Colonic mucosa (tissue), 4 donors: ENCODE measurements at places on chromosomes 6 and 20.

- DNase-seq: no peak
Observed at GRCh38 chr20:63455568-63455859, 16.9 kb downstream of the KCNQ2 start.

- no peak for DNase-seq
Observed at GRCh38 chr6:158322724-158323560, 10.7 kb downstream of the TULP4 start.

DNA sequence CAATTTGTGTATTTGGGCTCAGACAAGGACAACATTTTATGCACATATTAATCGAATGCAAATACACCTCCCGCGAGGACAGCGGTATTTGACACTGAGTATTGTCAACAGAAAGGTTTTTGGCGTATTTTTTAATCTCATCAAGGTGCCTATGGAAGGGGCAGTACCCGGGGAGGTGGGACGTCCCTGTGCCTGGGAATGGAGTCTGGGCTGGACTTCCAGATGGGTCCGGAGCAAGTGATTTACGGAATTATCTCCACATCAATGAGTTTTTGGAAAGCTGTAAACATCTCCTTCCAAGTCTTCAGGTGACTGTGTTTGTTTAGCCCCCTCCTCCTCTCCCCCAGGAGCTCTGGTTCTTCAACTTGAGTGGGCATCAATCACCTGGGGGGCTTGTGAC, 39.8 kb downstream of the PRR18 start:
- DNase-seq: no peak

DNA sequence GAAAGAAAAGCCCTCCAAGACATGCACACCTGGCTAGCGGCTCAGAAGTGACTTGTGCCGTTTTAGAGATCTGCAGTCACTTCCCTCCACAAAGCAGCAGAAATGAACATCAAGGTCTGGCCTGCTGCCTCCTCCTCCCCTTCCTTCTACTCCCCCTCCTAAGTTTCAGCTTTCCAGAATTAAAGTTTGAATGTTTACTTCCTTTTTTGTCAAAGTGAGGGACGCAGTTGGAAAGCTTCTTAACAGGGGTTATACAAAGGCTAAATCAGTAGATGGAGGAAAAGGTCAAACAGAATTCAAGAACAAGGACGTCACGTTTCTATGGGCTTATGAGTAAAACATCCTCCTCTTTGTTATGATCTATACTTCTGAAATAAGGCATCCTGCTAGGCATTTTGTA, 227.7 kb downstream of the SLC35F1 start:
- no peak for DNase-seq

DNA sequence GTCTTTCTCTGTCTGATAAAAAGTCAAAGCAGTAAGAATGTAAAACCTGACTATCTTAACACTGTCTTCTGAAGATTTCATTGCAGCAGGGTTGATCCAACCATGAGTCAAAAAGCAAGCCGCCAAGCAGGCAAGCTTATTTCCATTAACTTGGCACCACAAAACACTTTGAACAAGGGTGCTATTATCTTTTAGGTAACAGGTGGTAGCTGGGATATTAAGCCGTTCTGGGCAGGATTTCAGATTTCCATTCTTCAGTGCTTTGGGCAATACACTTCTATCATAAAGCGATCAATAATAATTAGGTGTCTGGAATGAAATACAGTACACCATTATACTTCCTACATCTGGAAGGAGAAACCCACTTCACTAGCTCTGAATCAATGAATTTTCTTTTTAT, 181.9 kb downstream of the TBC1D7 start:
- no peak for DNase-seq

GRCh38 chr20:36585410-36586125, 12.2 kb downstream of the TGIF2 start:
- DNase-seq: no peak

GRCh38 chr6:156849806-156850205, 72.6 kb downstream of the ARID1B start:
- no peak for DNase-seq

- DNase-seq: peak; percentile 33
Observed at GRCh38 chr6:127459231-127459641, at the start of gene KIAA0408. TSS of gene KIAA0408 (minus strand) at chr6:127459389. CDS start at chr6:127453981, 5,408 bp downstream.

- DNase-seq: no peak
Observed at GRCh38 chr6:15299430-15300131, 53.7 kb downstream of the JARID2 start.

DNA sequence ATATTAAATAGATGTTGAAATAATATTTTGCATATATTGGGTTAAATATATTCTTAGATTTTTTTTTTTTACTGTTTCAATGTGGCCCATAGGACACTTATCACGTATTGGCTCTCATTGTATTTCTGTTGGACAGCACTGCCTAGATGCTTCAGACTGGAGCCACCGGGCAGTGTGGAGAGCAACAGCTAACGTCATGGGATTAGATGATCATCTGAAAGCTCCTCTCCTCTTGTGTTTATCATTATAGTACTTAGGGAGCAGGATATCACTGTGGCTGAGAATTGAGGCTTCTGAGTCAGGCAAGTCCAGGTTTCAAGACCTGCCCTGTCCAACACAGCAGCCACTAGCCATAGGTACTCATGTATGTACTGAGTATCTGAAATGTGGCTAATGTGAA, 87.4 kb downstream of the ZHX3 start:
- no peak for DNase-seq

DNA sequence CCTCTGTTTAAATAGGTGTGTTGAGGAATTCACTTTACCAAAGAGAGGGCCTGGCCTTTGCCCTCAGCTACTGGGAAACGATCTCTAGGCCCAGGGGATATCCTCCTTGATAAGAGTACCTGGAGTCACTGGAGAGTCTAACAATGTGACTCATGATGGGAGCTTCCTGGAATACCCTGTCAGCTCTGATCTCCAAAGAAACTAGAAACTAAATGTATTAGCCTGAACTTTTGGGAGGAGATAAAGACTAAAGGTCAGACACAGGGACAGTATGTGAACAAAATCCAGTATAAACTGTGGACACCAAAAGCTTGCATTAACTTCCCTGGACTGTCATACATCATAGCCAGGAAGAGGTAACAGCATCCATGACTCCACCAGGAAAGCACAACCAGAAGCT, 148.5 kb downstream of the RNGTT start:
- DNase-seq: no peak

DNA sequence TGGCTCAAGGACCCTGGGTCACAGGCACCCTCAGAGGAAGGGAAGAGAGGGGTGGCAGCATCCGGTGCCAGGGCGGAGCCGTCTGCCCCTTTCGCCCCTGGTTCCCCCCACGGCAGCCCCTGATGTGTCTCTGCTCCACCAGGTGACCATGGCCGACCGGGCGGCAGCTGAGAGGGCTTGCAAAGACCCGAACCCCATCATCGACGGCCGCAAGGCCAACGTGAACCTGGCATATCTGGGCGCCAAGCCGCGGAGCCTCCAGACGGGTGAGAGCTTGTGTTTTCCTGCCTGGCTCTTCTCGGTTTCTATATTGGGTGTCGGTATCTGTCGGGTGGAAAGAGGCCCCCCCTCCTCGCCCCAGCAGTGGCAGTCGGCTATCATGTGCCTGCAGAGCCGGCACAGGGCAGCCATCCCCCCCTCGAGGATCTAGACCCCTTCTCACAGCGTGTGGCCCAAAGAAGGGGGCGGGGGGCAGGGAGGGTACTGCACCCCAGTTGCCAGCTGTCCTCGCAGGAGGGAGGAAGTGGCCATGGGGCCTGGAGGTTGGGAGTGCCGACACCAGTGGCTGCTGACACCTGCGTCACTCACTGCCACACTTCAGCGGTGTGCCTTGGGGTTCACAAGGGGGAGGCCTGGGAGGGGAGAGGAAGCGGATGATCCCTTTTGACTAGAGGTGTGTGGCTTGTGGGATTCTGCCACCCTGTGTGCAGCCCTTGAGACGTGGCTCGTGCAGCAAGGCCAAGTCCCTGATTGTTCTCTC, 1.5 kb downstream of the RBM38 start:
- peak; percentile 63 for DNase-seq

GRCh38 chr6:161415302-161415855, 141.5 kb upstream of the AGPAT4 start:
- no peak for DNase-seq

GRCh38 chr6:131281471-131282270, 146.4 kb downstream of the AKAP7 start:
- no peak for DNase-seq

GRCh38 chr6:84356907-84357306, 129.5 kb upstream of the CEP162 start:
- no peak for DNase-seq

DNA sequence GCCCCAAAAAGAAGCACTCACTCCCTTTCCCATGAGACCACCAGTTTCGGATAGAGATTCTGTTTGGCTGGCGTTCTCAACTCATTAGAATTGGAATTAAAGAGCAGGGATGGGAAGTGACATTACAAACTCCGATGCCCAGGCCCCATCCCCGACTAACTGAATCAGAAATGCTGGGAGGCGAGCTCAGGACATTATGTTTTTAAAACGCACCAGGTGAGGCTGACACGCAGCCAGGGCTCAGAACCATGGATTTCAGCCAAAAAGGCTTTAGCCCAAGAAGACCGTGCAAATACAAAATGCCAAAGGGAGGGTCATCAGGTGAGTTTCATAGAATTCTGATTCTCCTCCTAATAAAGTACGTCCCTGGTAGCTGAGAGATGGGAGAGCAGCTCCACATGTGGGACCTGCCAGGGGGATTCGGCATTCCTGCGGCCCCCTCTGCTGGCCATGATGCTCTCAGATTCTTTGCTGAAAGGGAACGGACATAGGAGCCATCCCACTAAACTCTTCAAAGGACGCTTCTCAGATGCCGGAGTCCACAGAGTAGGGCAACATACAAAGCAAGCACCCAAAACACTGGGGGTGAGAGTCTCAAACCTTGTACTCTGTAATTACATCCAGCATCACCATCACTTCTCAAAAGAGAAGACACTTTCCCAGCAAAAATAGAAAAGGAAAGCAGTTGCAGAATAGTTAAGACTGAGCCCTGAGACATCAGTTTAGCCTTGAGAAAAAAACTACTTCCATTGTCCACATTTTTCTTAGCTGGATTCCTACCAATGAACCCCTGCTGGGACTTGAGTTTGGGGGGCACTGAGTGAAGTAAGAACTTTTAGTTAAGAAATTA, 205.2 kb downstream of the BMP7 start:
- no peak for DNase-seq

DNA sequence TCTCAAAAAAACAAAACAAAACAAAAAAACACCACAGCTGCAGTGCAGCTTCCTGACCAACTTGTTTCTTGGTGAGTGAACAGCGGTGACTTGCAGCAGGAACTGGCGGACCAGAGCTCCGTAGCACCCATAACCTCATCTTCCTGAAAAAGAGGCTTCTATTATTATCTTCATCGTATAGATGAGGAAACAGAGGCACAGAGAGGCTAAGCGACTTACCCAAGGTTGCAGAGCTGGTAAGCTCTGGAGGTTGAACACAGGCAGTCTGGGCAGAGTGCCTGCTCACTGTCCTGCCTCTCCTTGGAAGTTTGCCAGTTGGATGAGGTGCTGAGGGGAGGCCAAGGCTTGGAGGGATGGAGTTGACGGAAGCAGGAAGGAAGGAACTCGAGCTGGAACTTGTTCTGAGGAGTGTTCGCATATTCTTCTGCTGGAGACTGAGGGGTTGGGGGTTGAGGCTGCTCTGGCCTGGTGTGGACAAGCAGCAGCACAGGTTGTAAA, 47.9 kb upstream of the CCDC167 start:
- no peak for DNase-seq

GRCh38 chr6:14796974-14797762, 448.7 kb upstream of the JARID2 start:
- DNase-seq: no peak

GRCh38 chr20:58312836-58313235, 3.3 kb downstream of the RAB22A start:
- DNase-seq: no peak

- no peak for DNase-seq
Observed at GRCh38 chr6:90574610-90575009, 12.3 kb downstream of the MAP3K7 start.

- DNase-seq: no peak
Observed at GRCh38 chr20:36728986-36729385, 16.9 kb downstream of the NDRG3 start.

DNA sequence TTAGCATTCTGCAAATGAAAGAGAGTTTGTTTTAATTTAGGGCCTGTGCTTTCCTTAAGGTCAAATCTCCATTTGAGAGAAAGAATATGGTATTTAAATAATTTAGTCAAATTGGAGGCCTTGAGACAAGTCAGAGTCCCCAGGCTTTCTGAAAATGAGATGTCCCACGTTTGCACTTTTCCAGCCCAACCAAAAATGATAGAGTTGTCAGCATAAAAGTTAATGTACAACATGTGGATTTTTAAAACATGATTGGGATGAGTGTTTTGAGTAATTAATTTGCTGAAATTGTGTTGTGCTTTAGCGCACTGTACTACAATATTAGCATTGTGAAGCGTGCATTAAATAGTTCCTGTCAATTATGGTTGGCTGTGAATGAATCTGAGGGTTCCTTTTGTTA, 10.0 kb downstream of the CD83 start:
- no peak for DNase-seq

GRCh38 chr6:113763311-113763766, 93.8 kb upstream of the MARCKS start:
- DNase-seq: no peak

DNA sequence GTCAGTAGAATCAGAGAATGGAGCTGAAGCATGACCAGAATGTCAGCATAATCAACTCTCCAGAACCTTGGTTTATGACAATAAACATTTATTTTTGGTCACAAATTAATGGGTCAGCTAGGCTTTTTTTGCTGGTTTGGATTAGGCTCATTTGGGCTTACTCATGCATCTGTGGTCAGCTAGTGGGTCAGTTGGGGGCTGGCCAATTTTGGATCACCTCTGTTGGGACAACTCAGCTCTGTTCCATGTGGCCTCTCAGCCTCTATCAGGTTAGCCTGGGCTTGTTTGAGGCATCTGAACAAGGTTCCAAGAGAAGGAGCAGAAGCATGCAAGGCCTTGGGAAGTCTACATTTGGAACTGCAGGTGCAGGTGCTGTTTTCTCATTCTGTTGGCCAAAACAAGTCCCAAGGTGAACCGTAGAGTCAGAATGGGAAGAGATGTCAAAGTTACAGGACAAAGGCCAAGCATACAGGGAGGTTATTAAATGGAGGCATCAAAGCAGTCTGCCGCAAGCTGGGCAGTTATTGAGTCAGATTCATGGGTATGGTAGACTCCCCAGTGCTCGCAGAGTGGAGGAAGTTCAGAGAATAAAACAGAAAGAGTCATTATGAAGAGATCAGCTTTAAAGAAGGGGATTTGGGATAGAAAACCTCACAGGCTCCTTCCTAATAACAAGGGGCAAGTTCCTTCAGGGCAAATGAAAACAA, 173.0 kb downstream of the PLCB4 start:
- peak; percentile 38 for DNase-seq

DNA sequence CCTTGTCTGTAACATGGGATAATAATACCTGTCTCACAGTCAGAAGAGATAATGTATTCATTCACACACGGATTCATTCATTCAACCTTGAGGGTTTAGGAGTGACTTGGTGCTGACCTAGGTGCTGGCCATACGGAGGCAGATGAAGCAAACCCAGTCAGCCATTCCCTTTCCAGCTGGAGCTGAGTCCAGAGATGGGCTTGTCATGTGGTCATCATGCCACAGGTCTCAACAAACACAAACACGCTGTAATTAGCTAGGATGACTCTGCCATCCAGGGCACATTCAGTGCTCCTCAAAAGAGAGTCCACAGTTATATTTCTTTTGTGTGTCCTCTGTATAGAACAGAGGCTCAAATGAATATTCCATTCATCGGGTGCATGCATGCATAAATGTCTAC, 19.5 kb upstream of the PRELID3B start:
- DNase-seq: no peak

GRCh38 chr6:85047818-85048217, 283.4 kb upstream of the TBX18 start:
- DNase-seq: no peak
